ENCODE measurements at places on chromosomes 13 and 19.
A peak's percentile ranks its signal among the peaks of the same experiment; 100 is the strongest.

DNA sequence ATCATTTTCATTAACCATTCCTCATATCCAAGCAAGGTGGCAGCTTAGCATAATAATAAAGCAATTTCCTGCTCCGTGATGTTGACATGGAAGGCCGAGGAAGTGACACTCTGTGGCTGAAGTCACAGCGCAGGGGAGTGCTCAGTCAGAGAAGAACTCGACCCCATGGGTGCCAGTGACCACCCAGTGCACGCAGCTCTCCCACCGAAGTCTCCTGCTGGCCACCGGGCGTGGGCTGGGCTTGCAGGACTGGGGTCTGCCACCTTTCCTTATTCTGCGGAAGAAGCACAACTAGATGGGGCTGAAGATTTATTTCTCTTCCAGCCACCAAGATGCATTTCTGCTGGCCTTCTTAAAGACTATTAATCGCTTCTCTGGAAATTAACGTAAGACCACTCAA is 132.1 kb upstream of the SPACA7 start:
- no peak for DNase-seq

DNA sequence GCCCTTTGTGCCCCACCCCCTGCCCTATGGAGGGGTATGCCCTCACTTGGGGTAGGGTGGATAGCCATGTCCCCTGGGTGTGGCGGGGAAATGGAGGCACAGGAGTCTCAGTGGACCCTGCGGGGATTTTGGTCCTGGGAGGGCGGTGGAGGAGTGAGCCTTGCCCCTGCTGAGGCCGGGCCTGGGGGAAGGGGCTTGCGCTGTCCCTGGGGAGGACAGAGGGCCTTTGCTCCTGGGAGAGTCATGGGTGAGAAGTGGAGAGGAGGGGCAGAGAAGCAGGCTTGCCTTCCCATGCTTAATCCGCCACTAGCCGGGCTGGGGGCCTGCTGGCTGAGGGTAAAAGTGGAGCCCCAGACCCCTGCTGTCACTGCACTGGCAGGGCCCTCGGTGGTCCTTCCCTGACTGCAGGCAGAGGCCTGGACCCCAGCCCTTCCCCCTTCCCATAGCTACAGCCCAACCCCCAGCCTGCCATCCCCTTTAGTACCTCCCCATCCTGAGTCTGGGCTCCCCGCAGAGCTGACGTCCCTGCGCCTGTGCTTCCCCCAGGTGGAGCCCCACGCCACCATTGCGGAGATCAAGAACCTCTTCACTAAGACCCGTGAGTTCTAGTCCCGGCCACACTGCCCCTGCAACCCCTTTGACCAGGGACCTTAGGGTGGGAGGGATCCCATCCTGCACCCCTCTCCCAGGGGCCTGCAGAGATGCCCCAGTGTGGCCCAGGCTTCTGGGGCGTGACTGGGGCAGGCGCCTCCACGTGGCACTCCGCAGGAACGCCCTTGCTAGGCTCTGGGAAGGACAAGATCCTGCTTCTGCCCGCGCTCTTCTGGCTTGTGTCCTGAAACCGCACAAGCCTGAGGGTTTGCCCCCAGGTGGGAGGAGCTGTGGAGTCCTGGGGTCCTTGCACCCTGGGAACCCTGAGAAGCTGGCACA is 8.9 kb downstream of the NDUFB7 start:
- DNase-seq, result no peak

DNA sequence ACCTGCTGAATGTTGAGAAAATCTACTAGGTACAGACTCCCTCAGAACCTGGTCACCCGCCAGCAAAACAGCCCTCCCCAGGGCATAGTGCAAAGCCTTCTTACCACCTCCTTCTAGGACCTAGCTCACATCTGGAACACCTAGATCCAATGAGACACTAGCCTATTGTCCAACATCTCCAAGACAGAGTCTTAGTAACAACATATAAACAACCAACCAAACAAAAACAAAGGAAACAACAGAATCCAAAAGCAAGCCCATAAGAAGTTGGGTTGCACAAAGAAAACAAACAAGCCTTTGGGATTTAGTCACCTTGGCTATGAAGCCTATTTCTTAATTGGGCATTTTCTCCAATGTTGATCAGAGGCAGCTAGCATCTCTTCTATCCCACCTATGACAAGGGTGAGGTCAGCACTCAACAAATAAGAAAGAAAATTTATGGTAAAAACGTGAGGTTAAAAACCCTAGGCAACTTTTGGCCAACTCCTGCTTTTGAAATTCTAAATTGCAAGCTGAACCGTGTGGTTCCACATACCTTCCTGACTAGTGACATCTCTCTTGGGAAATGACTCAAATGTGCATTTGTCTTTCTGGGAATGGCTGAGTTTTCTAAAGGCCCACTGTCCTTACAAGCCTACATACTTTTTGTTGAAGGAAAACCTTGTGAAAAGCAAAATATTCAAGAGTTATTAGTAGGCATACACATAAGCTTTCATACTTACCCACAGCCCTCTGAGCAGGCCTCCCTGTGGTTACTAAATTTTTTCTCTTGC is 66.7 kb downstream of the FAM216B start:
- peak; percentile 8 for DNase-seq

DNA sequence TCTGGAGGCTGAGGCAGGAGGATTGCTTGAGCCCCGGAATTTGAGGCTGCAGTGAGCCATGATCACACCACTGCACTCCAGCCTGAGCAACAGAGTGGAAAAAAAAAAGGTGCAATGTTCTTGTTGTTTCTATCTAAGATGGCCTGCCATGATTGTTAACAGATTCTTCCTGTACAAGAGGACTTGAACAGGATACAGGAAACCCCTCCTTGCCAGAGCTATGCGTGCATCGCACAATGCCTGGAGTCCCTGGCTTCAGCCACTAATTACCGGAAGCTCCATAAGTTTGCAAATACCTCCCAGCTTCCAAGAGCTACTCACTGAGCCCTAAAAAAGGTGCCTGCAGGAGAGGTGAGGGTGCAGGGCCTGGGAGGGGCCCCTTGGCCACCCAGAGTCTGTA is 13.1 kb upstream of the HIF3A start:
- no peak for DNase-seq

DNA sequence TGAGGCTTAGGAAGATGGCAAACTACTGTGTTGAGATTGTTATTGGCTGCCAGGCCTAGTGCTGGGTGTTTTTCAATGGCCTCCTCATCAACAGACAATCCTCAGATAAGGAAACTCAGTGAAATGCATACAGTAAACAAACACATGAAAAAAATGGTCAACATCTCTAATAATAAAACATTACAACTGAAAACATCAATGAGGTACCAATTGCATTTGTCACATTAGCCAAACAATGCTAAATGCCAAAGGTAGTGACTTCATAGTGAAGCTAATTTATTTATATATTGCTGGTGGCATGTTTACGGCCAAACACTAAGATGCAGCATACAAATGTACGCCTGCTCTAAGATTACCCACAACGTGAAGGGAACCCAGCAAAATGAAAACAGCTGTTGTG is 224.0 kb upstream of the UBL3 start:
- DNase-seq, result no peak

DNA sequence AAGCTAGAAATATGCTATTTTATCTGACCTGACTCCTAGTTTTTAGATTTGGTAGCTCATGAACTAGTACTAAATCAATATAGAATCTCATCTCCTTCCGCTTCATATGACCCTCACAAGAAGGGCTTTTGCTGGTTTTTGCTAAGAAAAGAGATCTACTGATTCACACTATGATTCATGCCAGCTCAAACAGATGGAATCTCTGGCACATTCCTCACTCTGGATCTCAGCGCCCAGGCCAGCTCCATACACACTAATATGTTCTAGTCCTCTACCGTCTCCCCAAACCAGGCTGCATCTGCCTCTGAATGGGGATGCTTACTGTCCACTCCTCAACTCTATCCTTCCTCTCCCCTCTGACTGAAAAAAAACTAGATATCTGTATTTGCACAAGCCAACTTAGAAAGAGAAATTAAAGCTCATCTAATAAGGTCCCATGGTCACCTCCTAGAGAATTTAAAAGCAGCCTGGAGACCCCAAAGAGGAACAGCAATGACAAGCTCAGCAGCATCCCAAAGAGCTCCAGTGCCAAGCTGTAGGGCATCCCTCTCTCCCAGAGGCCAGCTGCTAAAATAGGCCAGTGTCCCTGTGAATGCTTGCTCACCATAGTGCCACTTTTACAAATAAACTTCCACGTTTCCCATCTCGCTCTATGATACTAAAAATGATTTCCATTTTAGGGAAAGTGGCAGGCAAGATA is 74.9 kb downstream of the LHFPL6 start:
- DNase-seq, result peak; percentile 96

DNA sequence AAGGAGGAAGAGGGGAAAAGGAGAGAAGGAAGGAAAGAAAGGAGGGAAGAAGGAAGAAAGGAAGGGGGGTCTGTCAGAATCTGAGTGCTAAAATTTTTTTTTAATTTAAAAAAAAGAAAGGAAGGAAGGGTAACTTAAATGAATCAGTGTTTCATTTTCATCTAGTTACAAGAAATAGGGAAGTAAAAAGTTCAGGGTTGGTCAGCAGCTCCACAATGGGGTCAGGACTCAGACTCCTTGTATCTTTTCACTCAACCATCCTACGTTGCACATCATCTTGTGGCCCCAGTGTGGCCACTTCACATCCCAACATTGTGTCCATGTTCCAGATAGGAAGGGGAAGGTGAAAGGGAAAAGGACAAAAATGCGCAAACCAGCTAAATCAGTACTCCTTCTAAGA is 14.3 kb upstream of the FNDC3A start:
- DNase-seq, result no peak

GRCh38 chr13:72570019-72570418 is 157.4 kb downstream of the MZT1 start:
- no peak for DNase-seq

GRCh38 chr19:55452749-55453346 is 8.6 kb downstream of the ISOC2 start:
- DNase-seq, result peak; percentile 79

- no peak for DNase-seq
Observed at GRCh38 chr13:112702986-112703379, 13.1 kb downstream of the ATP11A start.

GRCh38 chr19:5074830-5075394 is 106.0 kb downstream of the KDM4B start:
- no peak for DNase-seq

DNA sequence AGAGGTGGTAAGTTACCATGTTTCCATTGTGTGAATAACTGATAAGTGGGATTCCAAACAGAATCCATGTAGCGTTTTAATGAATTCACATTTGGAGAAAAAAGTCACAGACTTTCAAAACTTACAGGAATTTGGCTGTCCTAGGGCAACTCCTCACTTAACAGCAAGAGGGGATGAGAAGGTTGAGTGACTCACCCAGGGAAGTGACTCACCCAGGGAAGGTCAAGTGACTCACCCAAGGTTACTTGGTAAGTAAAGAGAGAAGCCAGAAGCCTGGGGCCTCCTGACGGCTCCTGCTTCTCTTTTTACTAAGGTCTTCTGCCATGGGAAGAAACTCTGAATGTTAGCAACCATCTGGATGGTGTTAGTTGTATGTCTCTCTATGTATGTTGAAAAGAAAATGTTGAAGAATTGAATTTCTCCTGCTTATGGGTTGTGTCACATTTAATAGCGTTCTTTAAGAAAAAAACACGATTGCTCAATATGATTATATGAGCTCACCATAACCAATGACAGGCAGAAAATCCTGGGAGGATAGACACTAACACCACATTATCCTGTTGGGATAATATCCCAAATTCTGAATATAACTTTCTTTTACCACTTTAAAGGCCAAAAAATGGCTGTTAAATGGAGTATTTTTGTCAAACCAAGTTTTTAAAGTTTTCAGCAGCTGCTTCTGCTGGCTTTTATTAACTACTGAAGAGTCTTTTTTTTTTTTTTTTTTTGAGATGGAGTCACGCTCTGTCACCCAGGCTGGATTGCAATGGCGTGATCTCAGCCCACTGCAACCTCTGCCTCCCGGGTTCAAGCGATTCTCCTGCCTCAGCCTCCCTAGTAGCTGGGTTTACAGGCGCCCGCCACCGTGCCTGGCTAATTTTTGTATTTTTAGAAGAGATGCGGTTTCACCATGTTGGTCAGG is 195.6 kb downstream of the GGACT start:
- peak; percentile 100 for DNase-seq

GRCh38 chr19:17968362-17968761 is 1.5 kb downstream of the KCNN1 start:
- DNase-seq, result no peak

- DNase-seq, result no peak
Observed at GRCh38 chr19:18708452-18709231, 25.2 kb downstream of the CRTC1 start.

DNA sequence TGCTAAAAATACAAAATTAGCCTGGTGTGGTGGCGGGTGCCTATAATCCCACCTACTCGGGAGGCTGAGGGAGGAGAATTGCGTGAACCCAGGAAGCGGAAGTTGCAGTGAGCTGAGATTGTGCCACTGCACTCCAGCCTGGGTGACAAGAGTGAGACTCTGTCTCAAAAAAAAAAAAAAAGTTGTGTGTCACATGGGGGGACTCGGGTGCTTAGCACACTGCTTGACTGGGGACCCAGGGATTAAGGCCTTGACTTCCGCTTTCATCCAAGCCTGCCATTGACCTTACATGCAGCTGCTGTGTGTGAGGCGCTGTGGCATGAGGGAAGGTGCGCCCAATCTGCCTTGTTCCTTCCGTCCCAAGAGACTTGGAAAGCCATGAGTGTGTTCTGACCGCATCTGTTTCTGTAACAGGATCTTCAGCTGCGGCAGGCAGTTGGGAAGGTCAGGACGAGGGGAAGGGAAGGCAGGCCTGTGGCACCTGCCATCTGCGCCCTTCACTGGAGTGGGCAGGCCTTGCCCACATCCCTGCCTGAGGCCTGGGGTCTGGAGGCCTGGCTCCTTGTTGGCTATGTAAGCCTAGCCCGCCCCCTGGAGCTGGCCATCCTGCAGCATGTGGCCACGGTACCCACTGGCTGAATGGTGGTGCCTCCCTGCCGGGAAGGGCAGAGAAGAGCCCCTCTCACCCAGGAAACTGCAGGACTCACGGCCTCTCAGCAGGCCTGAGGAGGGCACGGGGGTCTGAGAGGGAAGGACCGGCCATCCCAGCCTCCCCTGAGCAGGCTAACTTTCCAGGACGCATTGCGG is 23.0 kb downstream of the PPP1R37 start:
- DNase-seq, result no peak

GRCh38 chr13:113836768-113837559 is 26.9 kb downstream of the GAS6 start:
- peak; percentile 85 for DNase-seq

DNA sequence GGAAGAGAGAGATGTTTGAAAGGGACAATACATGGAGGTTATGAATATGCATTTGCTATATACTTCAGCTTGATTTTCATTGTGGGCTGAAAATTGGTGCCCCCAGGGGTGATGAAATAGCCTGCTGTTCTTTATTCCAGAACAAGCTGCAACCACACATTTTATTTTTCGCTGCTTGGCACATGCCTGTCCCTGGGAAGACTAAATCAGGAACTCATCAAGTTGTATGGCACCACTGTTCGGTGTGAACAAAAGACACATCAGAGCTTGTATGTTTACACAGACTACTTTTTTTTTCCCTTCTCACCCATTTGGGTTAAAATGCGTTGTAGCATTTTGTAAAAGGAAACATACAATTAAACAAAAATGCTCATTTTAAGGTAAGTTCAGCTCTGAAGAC is 230.7 kb downstream of the NALCN start:
- DNase-seq, result no peak

GRCh38 chr19:18393836-18394235 is 3.6 kb downstream of the LRRC25 start:
- no peak for DNase-seq

Measured in IMR-90 (cell line).